ENCODE measurements at places on chromosomes 6 and 20.
A peak's percentile ranks its signal among the peaks of the same experiment; 100 is the strongest.

DNA sequence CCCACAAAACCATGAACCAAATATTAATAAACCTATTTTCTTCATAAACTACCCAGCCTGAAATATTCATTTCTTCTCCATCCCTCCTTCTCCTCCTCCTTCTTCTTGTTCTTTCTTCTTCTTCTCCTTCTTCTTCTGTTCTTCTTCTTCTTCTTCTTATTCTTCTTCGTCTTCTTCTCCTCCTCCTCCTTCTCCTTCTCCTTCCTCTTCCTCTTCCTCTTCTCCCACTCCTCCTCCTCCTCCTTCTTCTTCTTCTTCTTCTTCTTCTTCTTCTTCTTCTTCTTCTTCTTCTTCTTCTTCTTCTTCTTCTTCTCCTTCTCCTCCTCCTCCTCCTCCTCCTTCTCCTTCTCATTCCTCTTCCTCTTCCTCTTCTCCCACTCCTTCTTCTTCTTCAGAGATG lies 5.0 kb upstream of the TMEM74B start:
- no peak for DNase-seq

DNA sequence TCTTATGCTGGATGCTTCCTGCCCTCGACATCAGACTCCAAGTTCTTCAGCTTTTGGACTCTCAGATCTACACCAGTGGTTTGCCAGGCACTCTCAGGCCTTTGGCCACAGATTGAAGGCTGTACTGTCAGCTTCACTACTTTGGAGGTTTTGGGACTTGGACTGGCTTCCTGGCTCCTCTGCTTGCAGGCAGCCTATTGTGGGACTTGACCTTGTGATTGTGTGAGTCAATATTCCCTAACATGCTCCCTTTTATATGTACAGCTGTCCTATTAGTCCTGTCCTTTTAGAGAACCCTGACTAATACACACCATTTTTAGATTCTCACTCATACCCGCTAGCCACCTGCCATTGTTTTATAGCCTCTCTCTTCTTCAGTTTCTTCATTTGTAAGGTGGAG lies 382.1 kb upstream of the TSHZ2 start:
- DNase-seq = no peak

- no peak for DNase-seq
These were observed 25.5 kb downstream of the ENTPD6 start for GRCh38 chr20:25220810-25221591.

GRCh38 chr20:4401601-4402000 lies 320.1 kb upstream of the PRND start:
- DNase-seq = peak; percentile 74

DNA sequence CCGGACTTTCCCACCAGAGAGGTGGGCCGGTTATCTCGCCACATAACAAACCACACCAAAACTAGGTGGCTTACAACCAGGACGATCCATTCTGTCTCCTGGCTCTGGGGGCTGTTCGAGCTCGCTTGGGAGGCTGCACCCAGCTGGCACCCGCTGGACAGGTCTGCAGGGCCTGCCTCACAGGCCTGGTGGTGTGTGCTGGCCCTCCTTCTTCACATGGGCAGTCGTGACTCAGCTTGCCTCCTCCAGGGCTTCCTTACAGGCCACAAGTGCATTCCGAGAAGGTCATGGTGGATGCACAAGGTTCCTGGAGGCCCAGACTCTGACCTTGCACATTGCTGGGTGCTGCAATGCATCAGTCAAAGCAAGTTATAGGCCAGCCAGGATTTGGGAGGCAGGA lies 34.2 kb downstream of the FOXF2 start:
- no peak for DNase-seq

DNA sequence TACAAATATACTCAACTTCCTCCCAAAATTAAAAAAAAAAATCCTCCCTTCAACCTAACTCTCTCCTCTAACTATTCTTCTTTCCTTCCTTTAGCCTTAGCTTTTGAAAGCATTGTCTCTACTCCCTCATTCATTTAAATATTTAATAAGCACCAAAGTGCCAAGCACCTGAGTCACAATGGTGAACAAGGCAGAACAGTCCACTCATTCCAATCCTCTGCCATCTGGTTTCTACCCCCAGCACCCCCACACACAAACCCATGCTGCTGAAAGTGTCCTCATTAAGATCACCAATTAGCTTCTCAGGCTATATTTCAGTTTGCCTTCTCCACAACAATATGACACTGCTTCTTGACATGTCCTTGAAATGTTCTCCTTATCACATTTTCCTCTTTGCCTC lies 76.3 kb downstream of the DTNBP1 start:
- no peak for DNase-seq

- peak; percentile 16 for DNase-seq
These were observed 3.6 kb upstream of the NHLRC1 start for GRCh38 chr6:18126121-18126520.

GRCh38 chr20:57654998-57655808 lies 35.0 kb upstream of the ZBP1 start:
- no peak for DNase-seq

DNA sequence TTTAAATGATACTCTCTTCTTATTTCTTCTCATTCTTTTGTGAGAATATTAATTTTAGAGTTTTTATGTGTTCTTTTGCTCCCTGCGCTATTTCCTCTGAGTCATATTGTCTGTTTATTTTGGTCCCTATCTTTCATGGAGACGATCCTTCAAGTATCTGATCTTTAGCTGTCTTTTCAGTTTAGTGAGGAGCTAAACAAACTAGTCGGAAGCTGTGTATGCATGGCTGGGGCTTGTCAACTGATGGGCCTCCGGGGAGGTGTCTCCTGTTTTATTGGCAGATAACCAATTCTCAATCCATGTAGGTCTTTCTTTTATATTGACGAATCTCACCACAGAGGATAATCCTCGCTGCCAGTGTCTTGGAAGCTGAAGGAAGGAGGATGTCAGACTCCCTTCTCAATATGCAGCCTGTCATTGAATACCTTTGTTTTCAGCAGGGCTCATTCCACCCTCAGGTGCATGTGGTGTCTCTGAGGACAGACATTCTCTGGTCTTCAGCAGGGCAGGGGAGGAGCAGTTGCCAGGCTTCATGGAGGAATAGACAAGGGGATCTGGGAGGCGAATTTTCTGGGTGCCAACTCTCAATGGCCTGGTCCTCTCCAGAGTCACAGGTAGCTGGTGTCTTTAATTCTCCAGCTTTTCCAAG lies 64.9 kb downstream of the RNF182 start:
- peak; percentile 8 for DNase-seq

DNA sequence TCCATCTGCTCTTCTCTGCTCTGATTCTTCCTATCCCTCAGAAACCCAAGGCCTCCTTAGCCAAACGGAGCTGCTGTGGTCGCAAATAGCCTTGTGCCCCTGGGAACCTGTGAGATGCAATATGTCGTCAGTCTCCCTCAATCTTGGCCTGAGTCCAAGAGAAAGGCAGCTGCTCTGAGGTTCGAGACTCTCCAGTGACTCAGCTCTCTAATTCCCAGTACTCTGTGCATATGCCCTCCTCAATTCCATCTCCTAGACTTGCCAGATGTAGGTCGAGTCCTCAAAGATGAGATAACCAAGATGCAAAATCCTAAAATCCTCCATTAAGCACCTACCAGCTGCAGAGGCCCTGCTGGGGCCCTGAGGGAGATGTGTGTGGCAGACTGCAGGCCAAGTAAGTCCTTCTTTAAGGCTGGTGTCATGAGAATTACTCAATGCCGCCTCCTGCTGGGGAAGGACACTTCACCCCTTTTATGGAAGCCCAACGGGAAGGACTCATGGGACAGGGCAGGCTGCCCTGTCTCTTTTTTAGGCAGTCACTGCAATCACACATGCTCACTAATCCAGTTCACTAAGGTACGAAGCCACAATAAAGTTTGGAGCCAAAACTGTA lies 28.5 kb downstream of the C6orf15 start:
- DNase-seq = peak; percentile 90

DNA sequence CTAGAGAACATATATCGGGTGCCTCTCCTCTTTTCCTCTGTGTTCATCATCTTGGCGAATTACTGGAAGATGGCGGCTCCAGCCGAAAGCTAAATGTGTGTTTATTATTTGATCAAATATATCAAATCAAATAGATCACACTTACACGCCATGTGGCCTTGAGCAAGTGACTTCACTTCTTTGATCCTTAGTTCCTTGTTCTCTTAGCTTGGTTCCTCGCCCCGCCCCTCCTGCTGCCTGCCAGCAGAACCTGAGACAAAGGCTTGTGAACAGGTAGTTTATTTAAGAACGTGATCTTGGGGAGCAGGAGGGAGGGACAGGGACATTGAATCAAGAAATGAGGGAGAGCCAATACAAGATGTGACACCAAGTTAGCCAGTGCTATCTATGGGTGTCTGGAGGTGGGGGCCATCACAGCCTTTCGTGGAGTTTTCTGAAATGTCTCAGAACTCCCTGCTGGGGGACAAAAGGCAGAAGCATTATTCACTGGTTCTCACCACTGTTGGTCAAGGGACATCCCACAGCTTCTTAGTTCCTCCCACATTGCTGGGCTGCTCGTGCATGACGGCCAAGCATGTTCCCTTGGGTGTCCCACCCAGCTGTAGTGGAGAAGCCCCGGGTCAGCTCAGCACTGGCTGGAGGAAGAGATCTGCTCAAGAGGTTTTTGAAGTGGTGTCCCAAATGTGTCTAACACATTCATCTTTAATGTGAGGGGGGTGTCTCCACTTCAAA lies 44.9 kb upstream of the RNF24 start:
- DNase-seq = peak; percentile 48

GRCh38 chr6:147103694-147104093 lies 100.5 kb upstream of the STXBP5 start:
- DNase-seq = no peak

GRCh38 chr6:21187485-21187884 lies 406.1 kb upstream of the SOX4 start:
- no peak for DNase-seq

DNA sequence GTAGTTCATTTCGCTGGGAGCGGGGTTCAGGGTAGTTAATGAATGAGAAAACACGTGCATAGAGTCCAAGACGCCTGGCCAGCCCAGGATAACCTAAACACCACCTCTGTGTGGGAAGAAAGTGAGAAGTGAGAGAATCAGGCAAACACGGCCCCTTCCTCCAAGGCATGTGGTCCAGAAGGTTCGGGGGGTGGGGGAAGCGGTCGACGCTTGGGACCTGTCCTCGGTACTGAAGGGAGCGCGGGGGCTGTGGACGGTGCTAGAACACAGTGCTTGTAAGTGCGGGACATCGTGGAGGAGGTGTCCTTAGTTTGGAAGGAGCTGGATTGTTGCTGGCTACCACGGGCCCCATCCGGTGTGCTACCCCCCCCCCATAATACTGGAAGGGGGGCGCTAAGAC lies 1.7 kb upstream of the VSTM2L start:
- no peak for DNase-seq

GRCh38 chr6:30361661-30362060 lies 16.7 kb downstream of the RPP21 start:
- no peak for DNase-seq

- DNase-seq = no peak
These were observed 2.7 kb downstream of the PAX1 start for GRCh38 chr20:21707999-21708737.

- DNase-seq = no peak
These were observed 103.0 kb upstream of the HS3ST5 start for GRCh38 chr6:114445846-114446245.

- no peak for DNase-seq
These were observed 5.3 kb downstream of the ACSS2 start for GRCh38 chr20:34881689-34882088.

DNA sequence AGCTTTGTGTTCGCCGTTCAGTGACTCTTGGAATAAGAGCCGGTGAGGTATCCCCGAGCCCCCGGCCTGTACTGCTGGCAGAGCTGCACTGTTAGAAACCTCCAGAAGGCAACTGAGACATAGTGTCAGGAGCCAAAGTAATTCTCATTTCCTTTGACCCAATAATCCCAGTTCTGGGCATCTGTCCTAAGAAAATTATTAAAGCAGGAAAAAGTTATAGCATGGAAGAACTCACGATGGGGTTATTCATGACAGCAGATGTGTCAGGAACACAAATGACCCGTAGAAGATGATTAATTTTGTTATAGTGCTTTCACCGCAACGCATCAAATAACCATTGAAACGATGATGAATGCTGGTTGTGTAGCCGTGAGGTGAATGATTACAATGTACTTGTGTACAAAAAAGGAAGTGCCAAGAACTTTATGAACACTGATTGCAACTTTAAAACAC lies 20.3 kb downstream of the CYP21A2 start:
- peak; percentile 71 for DNase-seq

- peak; percentile 30 for DNase-seq
These were observed 82.2 kb downstream of the CHMP4B start for GRCh38 chr20:33893314-33893713.

DNA sequence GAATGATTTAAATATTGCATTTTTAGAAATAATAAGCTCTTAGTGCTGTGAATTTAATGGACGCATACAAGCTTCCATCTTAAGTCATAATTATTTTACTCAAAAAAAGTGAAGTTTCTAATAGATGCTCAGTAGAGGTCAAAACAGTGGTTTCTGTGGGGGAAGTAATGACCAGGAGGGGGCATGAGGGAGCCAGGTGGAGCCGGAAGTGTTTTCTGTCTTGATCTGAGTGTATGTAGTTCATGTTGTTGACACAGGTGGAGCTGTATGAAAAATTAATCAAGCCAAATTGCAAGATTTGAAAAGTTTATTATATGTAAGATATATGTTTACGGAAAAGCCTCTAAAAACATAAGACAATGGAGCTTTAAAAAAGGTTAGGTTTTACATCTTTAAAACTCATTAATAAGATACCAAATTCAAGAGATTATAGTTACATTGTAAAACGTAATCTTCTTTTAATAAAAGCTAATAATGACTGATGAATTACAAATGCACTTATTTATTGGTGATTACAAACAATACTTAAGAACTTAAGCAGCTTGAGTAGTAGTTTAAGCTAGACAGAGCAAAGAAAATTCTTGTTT lies 68.0 kb downstream of the PLAGL1 start:
- peak; percentile 56 for DNase-seq

DNA sequence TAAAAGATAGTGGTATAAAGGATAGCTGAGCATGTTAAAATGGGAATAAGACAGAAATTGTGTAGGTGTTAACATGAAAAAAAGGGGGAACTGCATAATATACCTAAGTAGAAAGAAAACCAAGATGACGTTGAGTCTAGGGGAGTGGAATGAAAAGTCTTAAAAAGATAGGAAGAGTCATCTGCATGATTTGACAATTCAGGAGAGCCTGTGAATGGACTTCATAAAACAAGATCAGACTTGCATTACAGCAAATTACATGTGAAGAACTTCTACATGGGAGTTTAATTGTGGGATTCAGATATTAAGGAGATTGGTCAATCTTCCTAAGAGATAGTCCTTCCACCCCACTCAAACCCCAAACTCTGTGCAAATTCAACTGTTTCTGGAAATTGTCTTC lies 85.5 kb downstream of the WASF1 start:
- no peak for DNase-seq

DNA sequence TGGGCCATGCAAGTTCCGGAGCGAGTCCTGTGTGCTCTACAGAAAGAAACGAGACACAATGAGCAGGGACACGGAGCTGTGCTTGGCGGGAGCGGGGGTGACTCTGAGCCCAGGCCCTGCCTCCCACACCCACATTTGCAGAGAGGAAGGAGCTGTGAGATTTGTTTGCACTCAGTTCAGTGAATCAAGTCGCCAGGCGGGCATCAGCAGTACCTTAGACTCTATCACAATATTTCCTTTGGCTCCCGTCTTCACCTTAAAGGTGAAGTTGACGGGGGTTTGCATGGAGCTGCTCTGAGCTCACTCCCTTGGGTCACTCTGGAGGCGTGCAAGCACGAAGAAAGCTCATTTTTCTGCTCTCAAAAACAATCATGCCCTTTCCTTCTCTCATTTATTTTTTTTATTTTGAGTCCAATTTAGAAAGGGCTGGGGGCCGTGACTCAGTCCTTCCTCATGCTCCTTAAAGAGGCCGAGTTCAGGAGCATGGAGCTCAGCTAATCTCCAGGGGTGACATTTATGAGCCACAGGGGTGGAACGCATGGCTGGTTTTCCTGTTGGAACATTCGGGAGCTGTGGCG lies 188.2 kb downstream of the NFATC2 start:
- peak; percentile 77 for DNase-seq

Measured in fibroblast of mammary gland (primary cell).